ENCODE measurements at places on chromosomes 13 and 19. TPM values are rescaled to one million over a fixed set of nuclear protein-coding genes. Genes with fewer than 3 reads are reported as not detected.
A peak's percentile ranks its signal among the peaks of the same experiment; 100 is the strongest.

DNA sequence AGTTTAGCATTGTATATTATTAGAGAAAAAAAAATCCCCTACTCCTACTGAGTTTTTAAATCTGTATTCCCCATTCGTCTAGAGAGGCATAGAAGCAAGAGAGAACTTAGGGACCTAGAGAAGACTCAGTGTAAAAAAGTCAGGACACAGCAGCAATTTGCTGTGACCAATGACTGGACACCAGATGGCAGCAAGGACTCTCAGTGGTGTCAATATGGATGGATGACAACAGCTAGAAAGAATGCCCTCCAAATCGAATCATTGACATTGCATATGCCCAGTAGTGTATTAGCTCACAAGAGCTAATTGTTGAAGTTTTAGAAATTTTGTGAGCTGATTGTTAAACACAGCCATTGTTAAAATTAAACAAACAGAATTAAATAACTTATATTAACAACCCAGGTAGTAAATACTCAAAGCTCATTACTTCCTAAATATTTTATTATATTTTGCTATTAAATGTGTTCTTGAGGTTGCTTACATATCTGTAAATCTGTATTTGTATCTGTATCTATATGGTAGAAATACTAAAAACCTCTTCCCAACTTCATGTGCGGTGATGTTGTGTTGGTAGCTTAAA lies 43.9 kb downstream of the SIAH3 start:
- DNase-seq: peak; percentile 61

- DNase-seq: no peak
Observed at GRCh38 chr19:55101261-55101660, 16.2 kb downstream of the PPP1R12C start.

- no peak for DNase-seq
Observed at GRCh38 chr19:47433121-47433520, 13.8 kb upstream of the MEIS3 start.

CYP4F2 gene
- total RNA-seq: 0.68 TPM

DNA sequence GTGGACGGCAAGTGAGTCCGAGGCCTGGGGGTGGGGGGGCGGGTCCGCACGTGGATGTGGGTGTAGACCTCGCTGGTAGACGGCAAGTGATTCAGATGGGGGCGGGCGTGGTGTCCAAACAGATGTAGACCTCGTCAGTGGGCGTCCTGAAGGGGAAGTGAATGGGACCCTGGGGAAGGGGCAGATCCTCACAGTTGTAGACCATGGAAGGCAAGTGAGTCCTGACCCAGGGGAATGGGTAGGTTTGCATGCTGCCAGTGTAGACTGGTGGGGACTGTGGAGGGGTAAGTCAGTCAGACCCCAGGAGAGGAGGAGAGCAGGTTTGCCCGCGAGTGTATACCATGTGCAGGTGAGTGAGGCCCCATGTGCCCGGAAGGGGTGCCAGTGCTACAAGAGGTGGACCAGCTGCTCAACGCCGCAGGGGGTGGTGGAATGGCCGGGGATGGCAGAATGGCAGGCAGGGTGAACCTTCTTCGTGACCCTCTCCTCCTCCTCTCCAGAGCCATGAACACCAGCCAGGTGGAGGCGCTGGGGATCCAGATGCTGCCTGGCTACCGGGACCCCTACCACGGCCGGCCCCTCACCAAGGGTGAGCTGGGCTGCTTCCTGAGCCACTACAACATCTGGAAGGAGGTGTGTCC lies 22.1 kb downstream of the COLGALT1 start:
- DNase-seq: no peak

- DNase-seq: no peak
Observed at GRCh38 chr13:111912453-111912866, 154.5 kb upstream of the SOX1 start.

- DNase-seq: no peak
Observed at GRCh38 chr19:23321953-23322549, 71.9 kb upstream of the ZNF724 start.

DNA sequence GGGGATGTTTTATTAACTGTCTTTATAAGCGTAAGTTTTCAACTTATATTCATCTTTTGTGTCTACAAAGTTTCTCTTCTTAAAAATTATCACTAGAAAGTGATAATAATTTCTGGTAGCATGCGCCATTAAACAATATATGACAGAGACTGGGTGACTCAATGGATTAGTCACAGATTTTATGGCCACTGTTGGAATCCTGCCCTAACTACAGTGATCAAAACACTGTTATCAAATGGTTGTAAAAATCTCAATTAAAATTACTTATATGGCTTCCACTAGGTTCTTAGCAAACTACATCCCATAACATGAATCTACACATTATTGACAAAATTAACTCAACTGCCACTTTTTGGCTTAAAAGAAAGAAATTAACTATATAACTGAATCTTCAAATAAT lies 350.0 kb downstream of the DACH1 start:
- DNase-seq: no peak

DNA sequence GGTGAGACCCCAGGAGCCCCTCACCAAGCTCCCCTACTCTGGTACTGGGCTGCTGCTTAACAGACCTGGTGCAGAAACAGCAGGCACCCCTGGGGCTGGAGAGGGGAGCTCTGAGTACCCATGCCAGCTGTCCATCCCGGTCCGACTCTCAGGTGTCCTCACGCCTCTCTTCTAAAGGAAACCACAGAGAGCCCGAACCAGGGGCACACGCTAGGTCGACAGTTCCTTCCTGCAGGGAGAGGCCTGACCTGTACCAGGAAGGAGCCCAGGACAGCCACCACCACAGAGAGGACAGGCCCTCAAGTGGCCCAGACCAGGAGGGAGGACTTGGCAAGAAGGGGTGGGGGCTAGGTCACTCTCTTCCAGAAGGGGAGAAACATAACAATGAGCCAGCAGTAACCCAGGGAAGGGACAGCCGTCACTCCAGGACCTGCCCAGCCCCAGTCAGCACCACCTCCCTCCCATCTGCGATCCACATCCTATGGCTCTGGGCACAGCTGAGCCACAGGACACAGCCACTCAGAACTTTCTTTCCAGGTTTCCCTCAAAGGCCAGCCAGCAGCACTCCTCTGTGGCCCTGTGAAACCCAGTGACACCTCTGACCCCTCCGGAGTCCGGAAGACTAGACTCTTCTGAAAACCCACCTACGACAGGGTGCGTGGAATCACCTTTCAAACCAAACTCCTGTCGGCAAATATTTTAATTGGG lies 13.0 kb upstream of the SLC35E1 start:
- no peak for DNase-seq

SNRPD2 gene
- 136 TPM for total RNA-seq

DNA sequence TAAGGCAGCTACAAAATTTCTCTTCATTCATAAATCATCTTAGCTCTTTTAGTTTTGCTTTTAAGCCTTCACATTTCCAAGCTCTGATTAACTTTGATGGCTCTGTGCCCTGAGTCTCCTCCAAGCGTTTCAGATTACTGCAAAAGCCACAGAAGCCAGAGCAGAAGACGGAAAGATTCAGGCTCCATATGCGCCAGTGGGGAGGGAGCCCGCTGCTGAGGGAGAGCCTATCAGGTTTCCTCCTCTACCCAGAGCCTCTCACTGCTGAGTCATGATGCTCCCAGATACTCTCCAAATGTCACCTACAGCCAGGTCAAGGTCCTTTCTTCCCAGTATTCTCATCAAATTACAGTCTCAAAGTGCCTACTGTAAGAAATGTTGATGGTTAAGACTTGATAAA lies 193.6 kb downstream of the RAP2A start:
- peak; percentile 53 for DNase-seq

GRCh38 chr19:39563408-39563807 lies 23.4 kb upstream of the EID2 start:
- DNase-seq: peak; percentile 64

DNA sequence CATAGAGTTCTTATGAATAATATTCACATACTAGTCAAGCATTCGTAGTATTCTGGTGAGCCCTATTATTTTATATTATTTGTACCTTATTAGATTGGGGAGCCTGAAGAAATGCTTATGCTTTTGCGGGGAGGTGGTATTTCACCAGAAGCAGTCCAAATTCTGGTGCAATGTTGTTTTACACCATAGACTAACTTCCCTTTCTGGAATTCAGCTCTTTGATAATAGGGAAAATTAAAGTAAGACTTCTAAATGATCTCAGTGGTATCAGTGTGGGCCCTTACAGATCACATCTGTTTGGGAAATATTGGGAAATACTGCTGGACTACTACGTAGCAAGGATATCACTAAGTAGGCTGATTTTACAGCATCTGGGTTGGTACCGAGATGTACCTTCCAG lies 34.2 kb downstream of the KCTD12 start:
- DNase-seq: no peak

- no peak for DNase-seq
Observed at GRCh38 chr19:56053596-56053995, 67.0 kb downstream of the NLRP5 start.

YJEFN3 gene
- total RNA-seq: 0.17 TPM

DNA sequence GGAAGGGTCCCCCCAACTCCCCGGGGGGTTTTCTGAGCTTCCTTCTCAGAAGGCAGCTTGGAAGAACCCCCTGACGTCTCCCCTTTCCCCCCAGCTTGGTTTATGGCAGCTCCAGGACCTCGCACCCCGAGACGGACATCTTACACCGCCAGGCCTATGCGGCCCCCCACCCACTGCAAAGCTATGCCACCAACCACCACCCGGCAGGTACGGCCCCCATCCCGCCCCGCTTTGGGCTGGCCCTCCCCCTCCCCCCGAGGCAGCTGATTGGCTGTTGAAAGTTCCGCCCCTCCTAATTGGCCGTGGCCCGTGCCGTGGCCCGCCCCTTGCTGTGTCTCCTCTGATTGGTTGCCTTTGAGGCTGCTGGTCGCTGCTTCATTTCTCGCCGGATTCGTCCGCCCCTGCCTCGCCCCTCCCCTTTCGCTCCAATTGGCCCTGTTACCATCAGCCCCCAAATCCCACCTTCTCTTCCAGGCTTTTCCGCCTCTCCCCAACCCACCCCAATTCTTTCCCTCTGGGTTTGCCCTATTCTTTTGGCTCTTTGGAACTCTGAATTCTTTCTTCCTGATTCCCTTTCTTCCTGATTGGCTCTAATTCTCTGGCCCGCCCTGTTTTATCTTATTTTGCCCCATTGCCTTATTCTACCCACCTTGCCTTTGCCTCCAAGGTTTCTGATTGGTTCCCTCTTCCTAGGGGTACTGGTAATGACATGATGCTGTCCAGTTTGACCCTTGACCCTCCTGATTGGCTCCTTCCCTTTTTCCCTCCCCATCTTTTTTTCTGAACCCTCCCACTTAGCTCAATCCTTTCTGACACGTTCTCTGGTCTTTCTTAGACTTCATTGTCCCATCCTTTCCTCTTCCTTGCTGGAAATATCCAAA lies 2.5 kb downstream of the PRR12 start:
- peak; percentile 89 for DNase-seq

RASA3 gene
- 5.2 TPM for total RNA-seq

NTN5 gene
- 0.16 TPM for total RNA-seq

CFAP97D2 gene
- total RNA-seq: not detected

DNA sequence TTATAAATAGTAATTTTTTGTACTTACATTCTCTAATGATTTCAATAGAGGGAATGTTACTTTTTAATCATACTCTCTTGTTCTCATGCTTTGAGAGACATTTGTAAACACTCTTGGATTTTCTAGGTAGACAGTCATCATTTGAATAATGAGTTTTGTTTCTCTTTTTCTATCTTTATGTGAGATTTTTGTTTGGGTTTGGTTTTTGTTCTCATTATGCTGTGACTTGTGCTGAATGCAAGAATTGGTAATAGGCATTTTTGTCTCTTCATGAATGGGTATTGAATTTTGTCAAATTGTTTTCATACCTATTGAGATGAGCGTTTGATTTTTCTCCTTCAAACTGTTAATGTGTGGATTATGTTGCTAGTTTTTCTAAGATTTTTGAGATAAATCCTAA lies 56.8 kb upstream of the GPR183 start:
- DNase-seq: no peak

ATP11A gene
- total RNA-seq: 13.2 TPM

- DNase-seq: no peak
Observed at GRCh38 chr19:992670-993055, 7.6 kb upstream of the GRIN3B start.

- no peak for DNase-seq
Observed at GRCh38 chr13:54775501-54776191, 1747.0 kb downstream of the OLFM4 start.

MEDAG gene
- not detected for total RNA-seq

- peak; percentile 14 for DNase-seq
Observed at GRCh38 chr19:19429361-19429760, 23.9 kb downstream of the GATAD2A start.

DNA sequence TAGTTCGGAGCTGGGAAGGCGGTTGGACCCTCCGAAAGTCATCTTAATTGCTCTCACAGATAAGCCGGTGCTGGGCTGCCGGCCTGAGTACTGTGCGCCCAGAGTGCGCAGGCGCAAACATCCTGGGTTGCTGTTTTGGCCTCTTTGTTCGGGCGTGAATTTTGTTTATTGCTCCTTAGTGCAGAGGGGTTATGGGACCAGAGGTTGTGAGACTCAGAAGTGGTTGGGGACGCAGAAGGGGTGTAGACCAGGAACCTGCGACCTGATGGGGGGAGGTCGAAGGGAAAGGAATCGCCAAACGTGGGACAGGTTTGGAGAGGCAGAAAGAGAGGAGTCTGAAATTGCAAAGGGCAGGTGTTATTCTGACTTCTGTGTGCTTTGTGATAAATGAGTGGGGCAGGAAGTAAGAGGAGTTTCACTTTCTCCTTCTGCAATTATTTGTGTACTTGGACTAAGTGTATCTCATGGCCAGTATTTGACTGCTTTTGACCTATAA lies 607 bp upstream of the ZNF566 start:
- no peak for DNase-seq

KLC3 gene
- total RNA-seq: 56.5 TPM

- DNase-seq: peak; percentile 19
Observed at GRCh38 chr13:50831512-50831911, 12.0 kb downstream of the DLEU7 start.

DNA sequence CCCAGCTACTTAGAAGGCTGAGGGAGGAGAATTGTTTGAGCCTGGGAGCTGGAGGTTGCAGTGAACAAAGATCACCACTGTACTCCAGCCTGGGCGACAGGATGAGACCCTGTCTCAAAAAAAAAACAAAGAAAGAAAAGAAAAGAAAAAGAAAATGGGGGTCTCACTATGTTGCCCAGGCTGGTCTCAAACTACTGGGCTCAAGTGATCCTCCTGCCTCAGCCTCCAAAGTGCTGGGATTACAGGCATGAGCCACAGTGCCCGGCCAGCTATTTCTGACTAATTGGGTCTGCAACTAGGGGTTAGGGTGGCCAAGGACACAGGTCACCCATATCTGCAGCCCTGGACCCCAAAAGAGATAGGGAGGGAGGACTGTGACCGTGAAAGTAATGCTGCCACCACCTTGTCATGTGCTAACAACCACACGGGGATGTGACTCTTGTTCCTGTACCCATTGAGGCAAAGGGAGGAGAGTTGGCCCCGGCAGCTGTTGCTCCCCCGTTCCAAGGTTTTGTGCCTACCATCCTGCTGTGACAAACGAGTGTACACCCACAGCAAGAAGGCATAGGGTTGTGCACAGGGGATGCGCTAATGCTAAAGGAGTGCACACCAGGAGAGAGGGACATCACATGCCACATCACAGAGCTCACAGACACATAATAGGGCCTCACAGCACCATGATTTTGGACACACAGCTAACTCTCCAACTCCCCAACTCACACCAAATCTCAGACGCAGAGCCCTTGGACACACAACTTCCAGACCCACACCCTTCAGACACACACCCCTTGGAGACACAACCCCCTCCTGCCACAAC lies 619 bp downstream of the MEF2B start:
- no peak for DNase-seq
